ENCODE measurements at places on chromosomes 1 and 21.

DNA sequence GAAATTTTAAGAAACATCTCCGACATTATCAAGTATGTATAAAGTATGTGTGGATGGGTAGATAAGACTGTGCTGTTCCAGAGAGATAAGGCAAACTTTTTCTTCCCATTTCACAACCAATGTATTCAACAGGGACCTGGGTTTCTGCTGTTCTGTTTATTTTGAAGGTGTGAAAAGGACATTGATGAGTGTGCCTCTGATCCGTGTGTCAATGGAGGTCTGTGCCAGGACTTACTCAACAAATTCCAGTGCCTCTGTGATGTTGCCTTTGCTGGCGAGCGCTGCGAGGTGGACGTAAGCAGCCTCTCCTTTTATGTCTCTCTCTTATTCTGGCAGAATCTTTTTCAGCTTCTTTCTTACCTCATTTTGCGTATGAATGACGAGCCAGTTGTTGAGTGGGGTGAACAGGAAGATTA lies 174.0 kb downstream of the CRB1 start:
- DNase-seq, result no peak

- no peak for DNase-seq
These were observed 49.3 kb downstream of the LPGAT1 start for GRCh38 chr1:211781260-211781659.

GRCh38 chr1:31855038-31855845 lies 39.4 kb upstream of the SPOCD1 start:
- DNase-seq, result no peak

DNA sequence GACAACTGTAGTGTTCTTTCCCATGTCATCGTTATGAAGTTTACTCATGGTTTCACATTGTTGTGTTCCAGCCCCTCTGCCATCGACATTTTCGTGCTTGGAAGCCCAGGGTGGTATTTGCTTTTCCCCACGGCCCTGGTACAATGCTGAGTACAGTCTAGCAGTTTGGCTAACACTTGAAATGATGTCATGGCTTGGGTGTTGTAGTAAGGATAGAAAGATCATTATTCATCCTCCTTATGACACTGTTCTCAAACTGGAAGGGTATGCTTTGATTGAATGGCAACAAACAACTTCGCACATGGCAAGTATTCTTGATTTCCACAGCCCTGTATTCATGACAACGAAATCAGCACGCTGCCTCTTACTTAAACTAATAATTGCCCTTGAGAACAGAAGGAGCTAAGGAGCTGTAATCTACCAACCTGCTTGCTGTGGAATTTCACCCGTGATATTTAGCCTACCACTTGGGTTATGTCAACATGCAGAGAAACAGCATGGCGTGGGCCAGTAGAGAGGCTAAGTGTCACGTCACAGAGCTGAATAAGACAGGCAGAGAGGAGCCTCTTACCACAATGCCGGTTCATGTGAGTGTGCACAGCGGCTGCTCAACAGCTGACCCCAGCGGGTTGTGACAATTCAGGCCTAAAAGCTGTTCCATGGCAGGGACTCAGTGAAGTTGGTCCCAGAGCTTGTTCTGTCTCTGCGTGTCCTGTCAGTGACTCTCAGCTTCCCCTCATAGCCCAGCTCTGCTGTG lies 73.9 kb downstream of the KCNJ6 start:
- DNase-seq, result no peak

DNA sequence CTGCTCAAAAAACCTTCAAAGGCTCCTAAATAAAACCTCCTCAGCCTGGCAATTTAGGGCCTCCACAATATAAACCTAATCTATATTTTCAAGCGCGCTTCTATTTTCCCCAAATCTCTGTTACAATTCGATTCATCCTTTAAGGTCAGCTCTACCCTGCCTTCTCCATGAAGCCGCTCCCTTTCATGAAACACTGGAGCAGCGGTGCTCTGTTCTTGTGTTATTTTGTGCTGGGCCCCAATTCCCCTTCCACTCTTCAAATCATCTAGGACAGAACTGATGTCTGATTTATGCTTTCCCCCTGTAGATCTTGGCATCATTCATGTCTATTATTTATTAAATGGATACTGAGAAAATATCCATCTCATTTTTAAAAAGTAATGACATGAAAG lies 6.9 kb downstream of the ERRFI1 start:
- no peak for DNase-seq

GRCh38 chr1:151616505-151616849 lies 4.6 kb downstream of the SNX27 start:
- no peak for DNase-seq

Measured in stimulated activated CD4-positive, alpha-beta T cell treated with anti-CD3 and anti-CD28 coated beads, TNF-alpha, amount 100 ng/mL, for 1 hour (primary cell).